ENCODE measurements at places on chromosomes 2 and 18.

- DNase-seq: no peak
- H3K27me3 ChIP-seq: no peaks in the 10 kb centered on the region
- H3K36me3 ChIP-seq: no peaks in the 10 kb centered on the region
- H3K27ac ChIP-seq: no peak overlapping the region
- H3K4me1 ChIP-seq: no peaks in the 10 kb centered on the region
Observed at GRCh38 chr2:84888401-84889276, 7.8 kb upstream of the TRABD2A start.

DNA sequence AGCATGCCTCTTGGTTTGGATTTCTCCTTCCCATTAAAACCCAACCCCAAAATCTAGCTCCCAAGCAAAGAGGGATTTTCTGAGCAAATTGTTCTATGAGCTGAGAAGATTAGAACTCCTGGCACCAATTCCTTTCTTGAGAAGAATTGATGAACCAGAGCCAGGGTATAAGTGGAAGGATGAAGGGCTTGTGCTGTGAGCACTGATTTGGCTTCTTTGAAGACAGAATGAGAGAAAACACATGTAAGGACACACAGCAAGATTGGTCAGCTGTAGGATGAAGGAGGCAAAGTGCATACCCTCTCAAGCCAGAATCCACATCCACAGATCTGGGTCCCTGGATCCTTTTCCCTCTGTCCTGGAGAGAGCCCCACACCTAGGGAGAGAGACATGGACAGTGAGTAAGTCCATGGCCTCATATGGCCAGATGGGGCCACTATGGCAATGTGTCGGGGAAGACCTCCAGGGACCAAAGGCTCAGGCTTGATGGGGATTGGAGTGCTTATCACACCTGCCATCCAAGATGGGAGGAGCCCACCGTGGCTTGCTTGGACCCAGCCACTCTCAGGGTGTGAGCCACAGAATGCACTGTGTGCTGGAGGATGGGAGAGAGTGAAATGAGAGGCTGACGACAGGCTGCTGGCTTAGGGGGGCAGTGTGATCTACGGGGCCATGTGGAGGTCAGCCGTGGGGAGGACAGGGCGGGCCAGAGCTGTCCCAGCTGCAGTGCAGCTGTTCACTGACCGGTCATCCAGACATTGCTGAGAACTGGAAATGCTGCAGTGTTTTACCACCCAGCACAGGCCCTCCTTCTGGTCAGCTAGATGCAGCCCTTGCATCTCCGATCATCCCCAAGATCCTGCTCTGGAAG is 339.8 kb downstream of the CYP26B1 start:
- H3K4me3 ChIP-seq: no peak overlapping the region
- no peak overlapping the region for H3K27ac ChIP-seq
- H3K27me3 ChIP-seq: no peaks in the 10 kb centered on the region

DNA sequence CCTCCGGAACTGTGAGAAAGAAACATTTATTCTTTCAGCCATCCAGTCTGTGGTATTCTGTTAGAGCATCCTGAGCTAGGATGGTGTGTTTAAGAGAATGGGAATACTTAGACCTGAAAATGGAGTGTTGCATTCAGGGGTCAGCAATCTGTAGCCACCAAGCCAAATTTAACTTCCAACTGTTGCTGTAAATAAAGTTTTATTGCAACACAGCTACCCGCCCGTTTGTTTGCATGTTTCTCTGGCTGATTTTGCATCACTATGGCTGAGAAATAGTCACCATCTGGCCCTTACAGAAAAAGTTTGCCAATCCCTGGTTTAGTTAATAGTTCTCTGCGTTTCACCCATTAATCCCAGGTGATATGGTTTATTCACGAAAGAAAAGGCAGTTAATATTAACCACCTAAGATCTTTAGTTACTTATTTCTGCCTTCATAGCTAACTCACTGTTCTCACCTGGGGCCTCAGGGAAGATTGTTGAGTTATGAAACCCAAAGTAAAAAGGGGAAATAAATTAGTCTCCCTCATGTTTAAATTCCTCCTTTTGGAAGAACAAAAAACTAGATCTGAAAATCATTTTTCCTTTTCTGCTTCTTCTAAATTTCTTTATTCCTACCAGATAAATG is 9.5 kb upstream of the CYS1 start:
- no peaks in the 10 kb centered on the region for H3K4me1 ChIP-seq
- H3K4me3 ChIP-seq: no peak overlapping the region
- H3K27ac ChIP-seq: no peak overlapping the region
- DNase-seq: no peak
- H3K27me3 ChIP-seq: no peaks in the 10 kb centered on the region

GRCh38 chr2:45889620-45890370 is 238.3 kb downstream of the PRKCE start:
- no peak for DNase-seq
- H3K4me3 ChIP-seq: no peak overlapping the region
- no peaks in the 10 kb centered on the region for H3K36me3 ChIP-seq
- no peak overlapping the region for H3K27ac ChIP-seq
- H3K27me3 ChIP-seq: no peaks in the 10 kb centered on the region
- H3K4me1 ChIP-seq: no peaks in the 10 kb centered on the region

DNA sequence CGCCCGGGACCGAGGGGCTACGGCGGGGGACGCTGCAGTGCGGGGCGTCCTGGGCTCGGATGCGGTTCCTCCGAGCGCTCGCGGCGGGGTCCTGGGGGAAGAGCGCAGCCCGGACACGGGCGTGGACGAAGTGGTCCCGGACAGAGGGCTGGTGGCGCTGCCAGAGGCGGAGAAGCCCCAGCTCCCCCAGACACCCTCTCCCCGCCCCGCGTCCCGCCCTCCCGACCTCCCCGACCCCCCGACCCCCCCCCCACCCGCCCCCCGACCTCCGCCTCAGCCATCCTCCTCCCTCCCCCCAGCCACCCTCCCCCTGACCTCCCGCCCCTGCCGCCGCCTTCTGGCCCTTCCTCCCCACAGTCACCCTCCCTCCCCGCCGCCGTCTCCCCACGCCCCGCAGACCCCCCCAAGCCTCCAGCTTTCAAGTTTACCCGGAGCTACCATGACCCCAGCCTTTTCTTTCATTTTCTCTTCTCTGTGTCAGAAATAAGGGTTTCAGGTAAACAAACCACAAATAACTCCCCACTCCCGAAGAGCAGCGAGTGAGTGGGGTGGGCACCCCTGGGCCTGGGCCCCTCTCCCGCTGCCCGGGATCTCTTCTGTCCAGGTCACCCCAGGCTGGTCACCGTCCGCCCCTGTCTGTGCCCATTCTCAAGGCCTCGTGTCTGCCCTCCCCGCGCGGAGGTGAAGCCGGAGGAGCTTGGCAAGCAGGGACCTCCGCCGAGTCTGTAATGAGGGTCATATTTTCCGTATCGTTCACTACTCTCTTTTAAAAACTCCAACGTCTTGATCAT is 5.1 kb downstream of the NFATC1 start:
- peak; percentile 29 for DNase-seq
- peak overlapping the region; percentile 63 for H3K4me3 ChIP-seq
- H3K4me1 ChIP-seq: peaks cover 6% of the 10 kb centered on the region
- no peak overlapping the region for H3K27ac ChIP-seq

- no peak overlapping the region for H3K27ac ChIP-seq
- no peaks in the 10 kb centered on the region for H3K4me1 ChIP-seq
- no peak overlapping the region for H3K4me3 ChIP-seq
- no peaks in the 10 kb centered on the region for H3K36me3 ChIP-seq
- no peak for DNase-seq
Observed at GRCh38 chr2:75035444-75036353, 77.3 kb downstream of the POLE4 start.

DNA sequence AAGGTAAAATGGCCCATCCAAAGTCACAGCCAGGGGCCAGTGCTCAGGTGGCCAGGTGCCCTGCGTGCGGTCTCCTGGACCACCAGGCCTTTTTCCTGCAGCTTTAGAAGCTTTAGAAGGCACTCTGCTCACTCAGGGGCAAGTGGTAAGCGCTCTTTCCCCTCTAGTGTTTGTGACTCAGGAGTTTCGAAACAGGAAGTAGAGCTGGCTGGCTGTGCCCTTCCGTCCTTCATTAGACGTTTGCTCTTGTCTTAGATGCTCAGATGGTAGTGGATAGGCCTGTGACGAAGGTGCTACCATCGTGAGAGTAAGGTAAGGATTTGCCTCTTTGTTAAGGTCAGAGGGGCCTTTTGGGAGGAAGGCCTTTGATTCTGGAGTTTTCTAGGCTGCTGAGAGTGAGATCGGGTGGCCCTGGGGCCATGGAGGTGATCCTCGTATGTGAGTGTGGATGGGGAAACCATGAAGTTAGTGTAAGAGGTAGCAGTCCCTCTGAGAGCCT is at the start of gene CASP8:
Gene CASP8, plus strand, starts transcription at position 235 of the 499 bp plus-strand sequence. CDS start 5,951 bp downstream, outside the sequence.
- H3K27ac ChIP-seq: peak within 1 kb of the TSS; percentile 86
- no peak within 1 kb of the TSS for H3K4me3 ChIP-seq
- H3K27me3 ChIP-seq: no peaks in the 10 kb centered on the region
- DNase-seq: no peak

DNA sequence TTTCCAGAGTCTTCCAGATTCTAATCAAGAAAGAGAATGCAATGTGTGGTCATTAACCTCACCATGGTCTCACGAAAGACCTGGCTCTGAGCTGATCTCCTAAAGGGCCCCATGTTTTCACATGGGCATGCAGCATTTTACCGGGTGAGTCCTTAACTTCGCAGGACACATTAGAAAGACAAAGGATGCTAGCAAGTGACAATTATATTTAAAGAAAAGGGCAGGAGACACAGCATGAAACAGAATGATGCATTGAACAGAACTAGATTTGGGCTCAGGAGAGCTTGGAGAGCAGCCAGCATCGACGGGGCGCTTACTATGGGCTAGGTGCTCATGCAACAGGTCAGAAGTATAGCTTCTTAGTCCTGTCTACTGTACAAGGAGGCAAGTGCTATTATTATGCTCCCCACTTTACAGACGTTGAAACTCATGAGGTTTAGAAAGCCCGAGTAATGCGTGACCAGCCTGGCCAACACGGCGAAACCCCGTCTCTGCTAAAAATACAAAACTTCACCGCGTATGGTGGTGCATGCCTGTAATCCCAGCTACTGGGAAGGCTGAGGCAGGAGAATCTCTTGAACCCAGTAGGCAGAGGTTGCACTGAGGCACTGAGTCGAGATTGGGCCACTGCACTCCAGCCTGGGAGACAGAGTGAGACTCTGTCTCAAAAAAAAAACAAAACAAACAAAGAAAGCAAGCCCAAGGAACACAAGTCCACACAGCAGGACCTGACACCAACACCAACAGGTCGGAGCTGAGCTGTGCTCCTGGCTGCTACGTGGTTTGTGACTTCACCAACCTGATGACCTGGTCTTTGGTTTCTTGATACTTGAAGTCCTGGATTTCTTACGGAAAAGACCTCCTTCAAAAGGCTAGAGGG is 16.1 kb downstream of the MBP start:
- H3K4me3 ChIP-seq: no peak overlapping the region
- no peaks in the 10 kb centered on the region for H3K27me3 ChIP-seq
- no peaks in the 10 kb centered on the region for H3K36me3 ChIP-seq
- peak; percentile 50 for DNase-seq
- no peaks in the 10 kb centered on the region for H3K4me1 ChIP-seq

GRCh38 chr2:144331674-144332355 is 188.1 kb downstream of the ZEB2 start:
- no peak for DNase-seq
- no peaks in the 10 kb centered on the region for H3K27me3 ChIP-seq
- H3K27ac ChIP-seq: peak overlapping the region; percentile 64
- H3K4me1 ChIP-seq: no peaks in the 10 kb centered on the region
- no peaks in the 10 kb centered on the region for H3K36me3 ChIP-seq

- H3K36me3 ChIP-seq: no peaks in the 10 kb centered on the region
- no peak overlapping the region for H3K4me3 ChIP-seq
- no peaks in the 10 kb centered on the region for H3K27me3 ChIP-seq
- H3K4me1 ChIP-seq: no peaks in the 10 kb centered on the region
- H3K27ac ChIP-seq: no peak overlapping the region
- no peak for DNase-seq
Observed at GRCh38 chr18:64919971-64920570, 771.2 kb upstream of the LINC00305 start.

DNA sequence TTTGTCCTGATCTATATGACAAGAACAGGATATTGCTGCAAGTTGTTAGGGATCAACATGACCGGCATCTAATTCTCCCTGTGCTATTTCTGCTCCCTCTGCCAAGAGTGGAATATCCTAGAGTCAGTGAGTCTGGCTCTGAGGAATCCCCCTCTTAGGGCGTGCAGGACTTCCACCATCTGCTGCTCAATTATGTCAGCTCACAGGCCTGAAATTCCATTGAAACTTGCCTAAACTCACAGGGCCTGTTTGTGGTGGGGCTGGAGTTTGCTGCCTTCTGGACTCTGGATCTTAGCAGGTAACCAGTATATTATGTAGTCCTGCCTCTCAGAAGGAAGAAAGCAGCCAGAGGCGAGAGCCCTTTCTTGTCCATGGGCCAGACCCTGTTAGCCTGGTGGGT is 323.0 kb downstream of the TSN start:
- no peak for DNase-seq
- H3K4me1 ChIP-seq: no peaks in the 10 kb centered on the region
- no peaks in the 10 kb centered on the region for H3K27me3 ChIP-seq
- no peaks in the 10 kb centered on the region for H3K36me3 ChIP-seq

DNA sequence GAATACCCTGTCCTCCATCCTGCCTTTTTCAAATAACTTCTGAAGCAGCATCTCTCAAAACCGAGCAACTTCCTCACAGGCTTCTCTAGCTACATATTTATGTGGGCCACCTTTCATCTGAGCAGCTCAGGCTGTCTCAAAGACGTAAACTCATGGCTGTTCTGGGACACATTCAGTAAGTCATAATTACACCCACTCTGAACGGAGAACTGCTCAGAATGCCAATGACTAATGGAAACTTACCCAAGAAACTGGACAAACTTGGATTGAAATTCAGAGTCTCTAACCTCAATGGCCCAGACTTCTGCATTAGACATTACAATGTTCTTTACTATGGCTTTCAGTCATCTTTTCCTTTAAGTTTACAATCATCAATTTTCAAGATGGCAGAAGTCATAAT is 145.2 kb downstream of the RAD51AP2 start:
- no peaks in the 10 kb centered on the region for H3K4me1 ChIP-seq
- no peak for DNase-seq
- H3K27me3 ChIP-seq: no peaks in the 10 kb centered on the region
- H3K4me3 ChIP-seq: no peak overlapping the region

DNA sequence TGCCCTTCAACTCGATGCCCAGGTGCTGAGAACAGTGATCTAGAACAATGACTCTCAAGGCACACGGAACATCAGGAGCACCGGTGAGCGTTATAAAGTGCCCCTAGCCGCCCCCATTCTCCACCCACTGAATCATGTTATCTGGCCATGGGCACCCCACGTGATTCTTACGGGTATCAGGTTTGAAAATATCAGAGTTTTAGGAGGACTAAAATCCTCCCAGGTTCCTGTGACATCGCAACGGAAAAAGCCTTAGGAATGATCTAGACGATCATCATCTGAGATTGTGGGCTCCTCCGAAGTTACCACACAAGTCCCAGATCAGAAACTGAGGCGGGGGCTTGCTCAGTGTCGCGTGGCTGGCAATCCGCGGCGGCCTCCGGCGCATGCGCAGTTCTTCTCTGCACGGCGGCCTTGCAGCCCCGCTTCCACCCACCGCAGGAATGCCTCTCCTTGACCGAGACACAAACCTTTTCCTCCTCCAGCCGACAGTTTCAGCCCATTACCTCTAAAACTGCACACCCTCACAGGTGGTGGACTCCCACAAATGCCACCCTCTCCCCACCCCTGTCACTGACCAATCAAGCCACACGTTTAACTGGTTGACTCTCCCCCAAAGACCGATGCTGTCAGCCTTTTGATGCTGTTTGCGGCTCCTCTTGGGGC is 5.8 kb upstream of the MRPL33 start:
- peak overlapping the region; percentile 64 for H3K27ac ChIP-seq
- no peaks in the 10 kb centered on the region for H3K36me3 ChIP-seq
- H3K4me1 ChIP-seq: peaks cover 31% of the 10 kb centered on the region
- H3K27me3 ChIP-seq: no peaks in the 10 kb centered on the region
- peak; percentile 68 for DNase-seq

GRCh38 chr2:74582184-74582583 is 27.7 kb downstream of the DOK1 start:
- H3K27ac ChIP-seq: no peak overlapping the region
- no peaks in the 10 kb centered on the region for H3K4me1 ChIP-seq
- H3K36me3 ChIP-seq: no peaks in the 10 kb centered on the region
- H3K4me3 ChIP-seq: no peak overlapping the region
